Activated effector memory CD4-positive, alpha-beta T cell treated with Interleukin-2 at 50 U/mL for 16 hours (primary cell): ENCODE measurements at places on chromosomes 2 and 18.

- DNase-seq: no peak
Observed at GRCh38 chr2:28234807-28235206, 157.9 kb upstream of the FOSL2 start.

- DNase-seq: no peak
Observed at GRCh38 chr2:220281771-220282170, 654.3 kb downstream of the SLC4A3 start.

DNA sequence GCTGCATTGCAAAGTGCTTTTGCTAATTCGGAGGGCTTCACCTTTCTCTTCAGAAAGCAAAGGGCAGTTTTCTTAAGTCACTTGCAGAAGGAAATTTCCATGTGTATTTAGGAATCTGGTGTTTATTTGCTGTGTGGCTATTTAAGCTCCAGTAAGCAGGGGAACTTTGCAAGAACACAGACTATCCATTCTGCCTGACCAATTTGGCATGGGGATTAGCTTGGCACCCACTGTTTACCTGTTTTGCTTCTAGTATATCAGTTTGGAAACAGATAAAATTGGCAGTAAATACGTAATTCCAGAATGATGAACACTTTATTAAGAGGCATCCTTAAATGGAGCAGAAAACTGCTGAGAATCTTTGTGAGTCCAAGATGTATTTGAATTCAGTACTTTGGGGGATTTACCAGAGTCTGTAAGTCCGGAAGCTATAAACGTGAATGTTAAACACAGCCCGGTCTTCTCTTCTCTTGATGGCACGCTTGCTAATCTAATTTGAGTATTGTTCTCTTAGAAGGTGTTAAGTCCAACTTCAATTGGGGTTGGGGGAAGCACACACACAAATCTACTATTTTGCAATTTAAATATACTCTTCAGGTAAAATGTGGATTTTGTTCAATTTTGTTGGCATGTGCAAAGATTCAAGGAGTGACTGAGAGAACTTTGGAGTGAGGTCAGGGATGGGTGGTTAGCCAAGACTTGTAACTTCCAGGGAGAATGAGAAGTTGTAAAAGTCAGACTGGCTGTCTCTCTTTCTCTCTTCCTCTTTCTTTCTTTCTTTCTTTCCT is 650 bp downstream of the ACKR3 start:
- no peak for DNase-seq

DNA sequence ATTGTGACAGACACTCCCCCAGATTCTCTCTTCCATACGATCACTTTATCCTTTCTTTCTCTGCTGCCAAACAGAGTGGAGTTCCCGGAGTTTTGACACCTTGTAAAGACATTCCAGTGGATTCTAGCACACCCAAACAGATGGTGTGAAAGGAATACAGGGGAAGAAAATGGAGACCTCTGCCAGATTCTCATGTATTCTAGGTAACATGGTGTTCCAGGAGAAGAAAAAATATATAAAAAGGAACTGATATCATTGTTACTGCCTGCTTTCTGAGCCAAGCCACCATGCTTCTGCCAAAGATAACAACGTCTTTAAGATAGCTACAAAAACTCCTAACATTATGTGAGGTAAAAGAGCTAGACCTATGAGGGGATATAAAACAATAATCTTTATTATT is 136.5 kb downstream of the TXNL1 start:
- no peak for DNase-seq

GRCh38 chr2:230904856-230905447 is 20.1 kb downstream of the GPR55 start:
- DNase-seq: no peak

DNA sequence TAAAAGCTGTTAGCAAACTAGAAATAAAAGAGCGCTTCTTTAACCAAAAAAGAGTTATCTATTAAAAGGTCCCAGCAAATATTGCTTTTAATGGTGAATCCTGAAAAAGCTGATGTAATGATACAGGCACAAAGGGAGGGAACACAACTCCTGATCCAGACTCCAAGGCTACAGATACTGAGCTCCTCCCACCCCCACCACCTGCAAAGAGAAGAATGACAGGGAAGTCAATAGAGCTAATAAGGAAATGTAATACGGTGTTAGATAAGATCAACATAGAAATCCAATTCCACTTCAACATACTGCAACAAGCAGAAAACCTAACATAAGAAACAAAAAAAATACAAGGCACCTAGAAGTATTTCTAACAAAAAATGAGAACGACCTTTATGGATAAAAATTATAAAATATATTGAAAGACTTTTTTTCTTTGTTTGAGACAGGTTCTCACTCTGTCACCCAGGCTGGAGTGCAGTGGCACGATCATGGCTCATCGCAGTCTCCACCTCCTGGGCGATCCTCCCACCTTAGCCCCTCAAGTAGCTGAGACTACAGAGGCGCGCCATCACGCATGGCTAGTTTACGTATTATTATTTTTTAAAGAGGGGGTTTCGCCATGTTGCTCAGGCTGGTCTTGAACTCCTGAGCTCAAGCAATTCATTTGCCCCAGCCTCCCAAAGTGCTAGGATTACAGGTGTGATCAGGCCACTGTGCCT is 192.2 kb downstream of the HDAC4 start:
- DNase-seq: no peak

GRCh38 chr2:199928626-199929025 is 17.5 kb downstream of the C2orf69 start:
- no peak for DNase-seq

- no peak for DNase-seq
Observed at GRCh38 chr2:28955467-28955866, 25.6 kb upstream of the TOGARAM2 start.

- DNase-seq: no peak
Observed at GRCh38 chr2:15731213-15731888, 139.7 kb downstream of the DDX1 start.

DNA sequence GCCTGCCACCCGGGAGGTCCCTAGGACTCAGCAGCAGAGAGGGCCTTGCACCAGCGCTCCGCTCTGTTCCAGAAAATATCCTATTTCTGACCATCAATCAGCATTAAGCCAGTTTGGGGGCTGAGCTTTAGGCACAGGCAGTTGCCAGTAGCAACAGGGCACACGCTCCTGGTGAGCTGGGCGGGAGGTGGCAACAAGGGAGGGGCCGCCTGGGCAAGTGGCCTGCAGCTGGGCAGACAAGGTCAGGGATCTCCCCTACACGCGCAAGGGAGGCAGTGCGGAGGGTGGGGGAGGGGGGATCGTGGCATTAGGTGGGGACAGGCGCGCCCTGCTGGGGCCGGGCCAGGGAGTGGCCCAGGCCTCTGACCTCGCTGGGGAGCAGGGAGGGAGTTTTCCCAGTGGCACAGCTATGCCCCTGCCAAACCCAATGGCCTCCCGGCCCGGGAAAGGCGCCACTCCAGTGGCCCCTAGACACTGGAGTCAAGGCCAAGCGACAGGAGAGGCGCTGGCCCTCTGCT is 302.8 kb downstream of the NCKAP5 start:
- no peak for DNase-seq

DNA sequence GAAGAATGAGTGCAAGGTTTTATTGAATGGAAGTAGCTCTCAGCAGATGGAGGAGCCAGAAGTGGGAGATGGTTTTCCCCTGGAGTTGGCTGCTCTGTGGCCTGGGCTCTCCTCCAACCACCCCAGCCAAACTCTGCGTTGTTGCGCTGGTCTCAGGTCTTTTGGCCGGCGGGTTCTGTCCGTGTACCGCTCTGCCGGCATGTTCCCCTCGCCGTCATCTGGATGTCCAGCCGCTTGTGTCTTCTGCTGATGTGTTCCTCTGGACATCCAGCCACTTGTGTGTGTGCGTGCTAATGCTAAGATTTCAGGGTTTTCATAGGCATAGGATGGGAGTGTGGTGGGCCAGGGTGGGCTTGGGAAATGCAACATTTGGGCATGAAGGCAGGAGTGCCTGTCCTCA is 1311.3 kb upstream of the TMEFF2 start:
- no peak for DNase-seq

DNA sequence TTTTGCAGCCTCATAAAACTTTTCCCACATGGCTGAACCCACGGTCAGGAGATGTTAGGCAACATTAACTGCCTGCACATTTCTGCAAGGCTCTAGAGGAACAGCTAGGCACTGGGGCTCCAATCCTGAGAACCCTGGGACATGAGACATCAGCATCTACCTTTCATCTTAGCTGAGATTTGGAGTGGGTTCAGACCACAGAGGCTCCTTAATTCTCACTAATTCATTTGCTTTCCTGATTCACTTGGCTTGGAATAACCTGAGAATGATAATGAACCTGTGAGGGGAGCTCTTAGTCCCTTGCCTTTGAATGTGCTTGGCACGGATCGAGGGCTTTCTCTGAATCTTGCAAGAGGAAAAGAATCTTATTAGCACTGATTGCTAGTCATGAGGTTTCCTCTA is 266.2 kb downstream of the FIGN start:
- no peak for DNase-seq
